Activated naive CD4-positive, alpha-beta T cell treated with anti-CD3 and anti-CD28 coated beads for 36 hours (primary cell): ENCODE measurements at places on chromosomes 6 and 20.

DNA sequence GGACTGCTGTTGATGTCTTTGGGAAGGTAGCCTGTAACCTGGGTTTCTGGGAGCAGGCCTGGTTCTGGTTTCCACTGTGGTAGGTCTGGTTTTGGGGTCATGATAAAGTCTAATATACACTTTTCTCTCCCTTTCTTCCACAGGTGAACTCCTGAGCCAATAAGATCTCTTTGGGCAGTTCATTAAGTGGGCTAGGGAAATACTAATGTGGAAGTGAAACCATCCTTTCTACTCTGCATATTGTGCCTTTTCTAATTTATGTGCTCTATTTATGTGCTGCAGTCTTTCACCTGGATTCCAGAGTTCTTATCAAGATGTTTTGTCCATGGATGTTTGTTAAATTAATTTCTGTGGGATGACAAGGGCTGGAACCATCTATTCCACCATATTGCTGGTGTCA lies 165.7 kb upstream of the PTPRK start:
- H3K4me1 ChIP-seq = no peaks in the 10 kb centered on the region
- H3K36me3 ChIP-seq = no peaks in the 10 kb centered on the region
- H3K4me3 ChIP-seq = no peak overlapping the region
- no peak overlapping the region for H3K27ac ChIP-seq

- H3K4me3 ChIP-seq = no peak overlapping the region
- no peaks in the 10 kb centered on the region for H3K4me1 ChIP-seq
- no peaks in the 10 kb centered on the region for H3K36me3 ChIP-seq
- DNase-seq = no peak
- H3K27ac ChIP-seq = no peak overlapping the region
- no peaks in the 10 kb centered on the region for H3K27me3 ChIP-seq
Observed at GRCh38 chr6:73782911-73783310, 86.9 kb downstream of the CD109 start.

- DNase-seq = no peak
- H3K4me3 ChIP-seq = no peak overlapping the region
- no peaks in the 10 kb centered on the region for H3K4me1 ChIP-seq
- peaks cover 16% of the 10 kb centered on the region for H3K27me3 ChIP-seq
- no peak overlapping the region for H3K27ac ChIP-seq
Observed at GRCh38 chr20:23773127-23773526, 22.4 kb upstream of the CST1 start.

- H3K4me1 ChIP-seq = peaks cover 21% of the 10 kb centered on the region
- H3K27me3 ChIP-seq = no peaks in the 10 kb centered on the region
- peaks cover 4% of the 10 kb centered on the region for H3K36me3 ChIP-seq
- no peak overlapping the region for H3K4me3 ChIP-seq
Observed at GRCh38 chr20:33521461-33521860, 31.6 kb downstream of the CBFA2T2 start.

DNA sequence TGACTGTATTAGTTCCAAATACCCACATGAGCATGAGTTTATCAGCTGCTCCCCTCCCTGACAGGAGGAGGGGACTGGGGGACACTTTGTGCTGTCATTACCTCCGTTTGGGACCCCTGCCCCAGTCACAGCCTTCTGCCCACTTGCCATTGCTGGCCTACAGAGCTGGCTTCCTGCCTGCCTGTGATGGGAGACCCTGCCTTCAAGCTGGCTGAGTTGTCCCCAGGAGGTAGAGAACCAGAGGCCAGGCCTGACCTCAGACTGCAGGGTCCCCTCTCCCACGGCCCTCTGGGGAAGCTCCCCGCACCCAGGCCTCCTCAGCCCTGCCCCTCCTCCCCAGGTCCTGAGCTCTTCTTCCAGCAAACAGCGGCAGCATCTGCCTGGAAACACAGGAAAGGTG lies 105.5 kb downstream of the JPH2 start:
- H3K4me3 ChIP-seq = no peak overlapping the region
- H3K4me1 ChIP-seq = peaks cover 13% of the 10 kb centered on the region
- no peak overlapping the region for H3K27ac ChIP-seq
- no peak for DNase-seq
- no peaks in the 10 kb centered on the region for H3K27me3 ChIP-seq

DNA sequence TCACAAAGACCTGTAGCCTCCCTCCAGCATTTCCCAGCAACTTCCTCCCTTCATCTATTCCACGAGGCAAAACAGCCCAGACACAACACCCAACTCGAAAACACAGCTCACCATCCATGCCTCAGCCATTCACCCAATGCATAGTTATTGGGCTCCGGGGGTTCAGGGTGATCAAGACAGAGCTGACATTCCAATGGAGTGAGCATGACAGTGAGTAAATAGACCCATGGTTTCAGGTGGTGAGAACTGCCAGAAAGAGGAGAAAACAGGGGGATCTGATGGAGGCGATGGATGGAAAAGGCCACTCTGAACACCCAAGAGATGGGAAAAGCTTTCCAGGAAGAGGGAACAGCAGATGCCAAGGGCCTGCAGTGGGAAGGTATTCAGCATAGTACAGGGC lies 5.9 kb downstream of the CASS4 start:
- DNase-seq = no peak
- peak overlapping the region; percentile 59 for H3K4me3 ChIP-seq
- H3K4me1 ChIP-seq = peaks cover 91% of the 10 kb centered on the region
- no peaks in the 10 kb centered on the region for H3K27me3 ChIP-seq
- peaks cover 8% of the 10 kb centered on the region for H3K36me3 ChIP-seq

GRCh38 chr6:35411066-35411465 lies 41.1 kb upstream of the FANCE start:
- DNase-seq = peak; percentile 17
- H3K27ac ChIP-seq = peak overlapping the region; percentile 20
- no peak overlapping the region for H3K4me3 ChIP-seq

DNA sequence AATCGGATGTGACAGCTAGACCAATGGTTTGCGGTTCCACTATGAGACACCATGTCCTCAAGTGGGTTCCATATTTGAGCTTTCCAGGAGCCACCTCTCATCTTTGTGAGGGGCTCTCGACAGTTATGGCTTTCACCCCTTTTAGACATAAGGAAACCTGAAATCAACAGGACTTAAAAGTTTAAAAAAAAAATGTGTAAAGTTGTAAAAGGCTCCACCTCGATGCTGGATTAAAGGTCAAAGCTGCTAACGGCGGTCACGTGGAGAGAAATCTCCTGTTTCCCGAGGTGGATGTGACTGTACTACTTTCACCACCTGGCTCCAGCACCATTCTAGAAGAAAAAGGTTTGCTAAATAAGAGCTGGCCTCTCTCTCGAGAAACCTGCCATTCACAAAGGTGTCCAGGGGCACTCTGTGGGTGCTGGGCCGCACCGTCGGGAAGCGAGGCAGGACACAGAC lies 542 bp downstream of the ATP5F1E start:
- no peaks in the 10 kb centered on the region for H3K27me3 ChIP-seq
- peaks cover 51% of the 10 kb centered on the region for H3K36me3 ChIP-seq
- H3K4me3 ChIP-seq = peak overlapping the region; percentile 94
- peak overlapping the region; percentile 93 for H3K27ac ChIP-seq
- peak; percentile 36 for DNase-seq
- H3K4me1 ChIP-seq = peaks cover 75% of the 10 kb centered on the region

- H3K36me3 ChIP-seq = no peaks in the 10 kb centered on the region
- no peaks in the 10 kb centered on the region for H3K4me1 ChIP-seq
Observed at GRCh38 chr6:104087765-104088164, 772.0 kb downstream of the HACE1 start.

- DNase-seq = no peak
- H3K4me1 ChIP-seq = peaks cover 12% of the 10 kb centered on the region
Observed at GRCh38 chr6:31175971-31176370, 5.5 kb upstream of the POU5F1 start.

- H3K36me3 ChIP-seq = no peaks in the 10 kb centered on the region
- no peaks in the 10 kb centered on the region for H3K4me1 ChIP-seq
- H3K27ac ChIP-seq = no peak overlapping the region
- DNase-seq = no peak
Observed at GRCh38 chr6:133764008-133764753, 124.7 kb upstream of the TCF21 start.

DNA sequence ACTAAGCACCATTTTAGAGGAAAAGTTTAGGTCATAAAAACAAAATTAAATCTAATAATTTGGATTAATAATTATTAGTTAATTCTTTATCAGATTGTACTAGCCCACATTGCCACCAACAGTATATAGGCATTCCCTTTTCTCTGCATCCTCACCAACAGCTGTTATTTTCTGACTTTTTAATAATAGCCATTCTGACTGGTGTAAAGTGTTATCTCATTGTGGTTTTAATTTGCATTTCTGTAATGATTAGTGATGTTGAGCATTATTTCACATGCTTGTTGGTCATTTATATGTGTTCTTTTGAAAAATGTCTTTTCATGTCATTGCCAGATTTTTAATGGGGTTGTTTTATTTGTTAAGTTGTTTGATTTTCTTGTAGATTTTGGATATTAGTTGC lies 319.1 kb upstream of the SYNCRIP start:
- no peak overlapping the region for H3K27ac ChIP-seq

- no peak for DNase-seq
- H3K36me3 ChIP-seq = peaks cover 3% of the 10 kb centered on the region
- no peaks in the 10 kb centered on the region for H3K27me3 ChIP-seq
- H3K4me1 ChIP-seq = peaks cover 30% of the 10 kb centered on the region
- H3K4me3 ChIP-seq = no peak overlapping the region
Observed at GRCh38 chr6:72739368-72739779, 117.5 kb downstream of the KCNQ5 start.

- DNase-seq = no peak
- H3K27ac ChIP-seq = no peak overlapping the region
- peaks cover 2% of the 10 kb centered on the region for H3K27me3 ChIP-seq
- H3K4me3 ChIP-seq = no peak overlapping the region
Observed at GRCh38 chr6:145557474-145557873, 177.8 kb downstream of the EPM2A start.

GRCh38 chr6:7631466-7631865 lies 41.5 kb downstream of the SNRNP48 start:
- H3K4me3 ChIP-seq = no peak overlapping the region
- H3K27me3 ChIP-seq = no peaks in the 10 kb centered on the region
- H3K4me1 ChIP-seq = no peaks in the 10 kb centered on the region
- H3K36me3 ChIP-seq = no peaks in the 10 kb centered on the region
- no peak overlapping the region for H3K27ac ChIP-seq
- DNase-seq = no peak

DNA sequence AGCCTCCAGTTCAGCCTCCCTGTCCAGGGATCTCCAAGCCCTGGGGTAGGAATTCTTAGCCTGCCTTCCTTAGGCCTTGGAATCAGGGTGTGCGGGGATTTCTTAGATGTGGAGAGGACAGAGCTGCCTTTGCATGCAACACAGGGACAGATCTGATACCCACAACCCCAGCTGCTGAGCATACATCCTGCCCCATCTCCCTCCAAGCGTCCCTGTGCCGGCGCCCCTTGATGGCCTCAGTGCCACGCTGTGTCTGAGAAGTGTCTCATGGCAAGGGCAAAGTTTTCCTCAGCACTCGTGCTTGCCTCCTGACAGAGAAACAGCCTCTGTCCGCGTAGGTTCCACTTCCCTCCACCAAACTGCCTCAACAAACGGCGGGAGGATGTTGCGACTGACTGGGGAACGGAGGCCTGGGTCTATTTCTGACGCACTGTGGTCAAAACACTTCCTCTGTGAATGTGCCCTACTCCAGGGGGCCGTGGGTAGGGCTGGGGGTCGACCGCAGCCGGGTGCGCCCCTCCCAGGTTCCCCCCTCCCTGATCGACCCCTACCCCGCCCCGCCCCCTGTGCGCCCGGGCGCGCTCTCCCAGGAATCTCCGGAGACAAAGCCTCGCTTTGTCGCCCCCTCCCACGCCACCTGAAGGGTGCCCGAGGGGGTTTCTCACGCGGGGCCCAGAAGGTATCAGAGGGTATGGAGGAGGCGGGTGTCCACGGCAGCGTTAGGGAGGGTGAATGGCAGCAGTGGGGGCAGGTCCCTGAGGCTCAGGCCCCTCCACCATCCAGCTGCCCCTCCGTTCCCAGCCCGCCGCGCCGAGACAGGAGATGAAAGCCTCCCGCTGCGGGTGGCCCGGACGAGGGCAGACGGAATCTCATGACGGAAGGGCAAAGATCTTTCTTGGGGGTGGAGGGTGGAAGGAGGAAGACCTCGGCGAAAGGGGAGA lies 806 bp downstream of the MICAL1 start:
- H3K4me1 ChIP-seq = peaks cover 59% of the 10 kb centered on the region
- peak overlapping the region; percentile 82 for H3K27ac ChIP-seq
- H3K36me3 ChIP-seq = peaks cover 10% of the 10 kb centered on the region
- H3K27me3 ChIP-seq = no peaks in the 10 kb centered on the region
- peak overlapping the region; percentile 91 for H3K4me3 ChIP-seq

DNA sequence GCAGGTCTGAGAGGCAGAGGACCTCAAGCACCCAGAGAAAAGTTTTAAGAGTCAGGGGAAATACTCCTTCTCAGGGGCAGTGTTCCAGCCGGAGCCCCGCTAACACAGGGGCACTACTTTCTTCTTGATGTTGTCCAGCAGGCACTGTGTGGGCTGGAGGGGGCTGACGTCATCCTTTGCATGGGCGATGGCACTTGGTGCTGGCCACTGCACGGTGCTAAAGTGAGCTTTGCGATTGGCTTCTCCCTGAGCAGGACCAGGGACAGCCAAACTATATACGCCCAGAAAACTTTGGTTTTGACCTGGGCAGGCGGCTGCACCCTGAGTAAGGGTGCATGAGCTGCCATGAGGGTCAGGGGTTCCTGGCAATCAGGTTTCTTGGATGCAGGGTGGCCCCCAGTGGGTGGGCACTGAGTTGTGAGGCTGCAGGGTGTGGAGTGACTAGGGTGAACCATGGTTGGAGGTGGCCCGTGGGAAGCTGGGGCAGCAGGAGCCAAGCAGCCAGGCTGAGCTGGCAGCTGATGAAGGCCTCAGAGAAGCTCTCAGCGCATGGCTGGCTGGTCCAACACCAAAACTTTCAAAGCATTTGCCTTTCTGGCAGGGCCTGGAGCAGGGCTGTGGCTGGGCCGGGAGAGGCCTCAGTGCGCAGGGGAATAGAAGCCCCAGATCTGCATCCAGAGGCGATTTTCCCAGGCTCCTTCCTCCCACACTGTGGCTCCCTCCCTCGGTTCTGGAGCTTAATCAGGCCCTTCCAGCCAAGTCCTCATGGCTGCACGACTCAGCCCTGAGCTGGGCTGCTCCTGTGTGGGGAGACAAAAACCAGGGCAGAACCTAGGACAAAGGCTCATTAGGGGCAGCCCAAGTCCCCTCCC lies 18.3 kb downstream of the MRPS18A start:
- no peaks in the 10 kb centered on the region for H3K27me3 ChIP-seq
- peaks cover 5% of the 10 kb centered on the region for H3K36me3 ChIP-seq
- no peak overlapping the region for H3K4me3 ChIP-seq

- no peak for DNase-seq
- peaks cover 88% of the 10 kb centered on the region for H3K4me1 ChIP-seq
- H3K27me3 ChIP-seq = no peaks in the 10 kb centered on the region
- H3K4me3 ChIP-seq = no peak overlapping the region
- no peak overlapping the region for H3K27ac ChIP-seq
- peaks cover 15% of the 10 kb centered on the region for H3K36me3 ChIP-seq
Observed at GRCh38 chr6:158795516-158795915, 23.7 kb downstream of the EZR start.

GRCh38 chr6:152636609-152637295 lies 410 bp downstream of the SYNE1 start:
- no peaks in the 10 kb centered on the region for H3K36me3 ChIP-seq
- H3K27me3 ChIP-seq = peaks cover 38% of the 10 kb centered on the region
- no peak overlapping the region for H3K27ac ChIP-seq
- no peak for DNase-seq

GRCh38 chr6:70266142-70266541 lies 36.7 kb downstream of the COL9A1 start:
- H3K36me3 ChIP-seq = no peaks in the 10 kb centered on the region
- H3K4me3 ChIP-seq = no peak overlapping the region
- no peak for DNase-seq
- no peak overlapping the region for H3K27ac ChIP-seq
- no peaks in the 10 kb centered on the region for H3K4me1 ChIP-seq
